ENCODE measurements at places on chromosomes 1 and 21.

GRCh38 chr1:203649999-203650836, 23.6 kb downstream of the ATP2B4 start:
- DNase-seq = no peak

GRCh38 chr1:45411510-45411899, 71.3 kb upstream of the MUTYH start:
- no peak for DNase-seq

- DNase-seq = no peak
Measured at GRCh38 chr1:66712839-66713238, 39.4 kb upstream of the DYNLT5 start.

DNA sequence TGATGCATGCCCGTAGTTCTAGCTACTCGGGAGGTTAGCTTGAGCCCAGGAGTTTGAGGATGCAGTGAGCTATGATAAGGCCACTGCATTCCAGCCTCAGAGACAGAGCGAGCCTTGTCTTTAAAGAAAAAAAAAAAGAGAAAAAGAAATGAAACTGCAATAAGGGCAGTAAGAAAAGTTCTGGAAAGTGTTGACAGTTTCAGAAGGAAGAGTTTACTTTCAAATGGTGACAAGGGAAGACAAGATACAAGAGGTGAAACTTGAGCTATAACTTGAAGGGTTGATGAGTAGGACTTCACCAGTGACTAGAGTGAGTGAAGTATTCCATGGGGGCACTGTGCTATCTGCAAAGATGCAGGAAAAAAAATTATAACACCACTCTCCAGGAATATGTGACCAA, 125.0 kb downstream of the AKT3 start:
- no peak for DNase-seq

DNA sequence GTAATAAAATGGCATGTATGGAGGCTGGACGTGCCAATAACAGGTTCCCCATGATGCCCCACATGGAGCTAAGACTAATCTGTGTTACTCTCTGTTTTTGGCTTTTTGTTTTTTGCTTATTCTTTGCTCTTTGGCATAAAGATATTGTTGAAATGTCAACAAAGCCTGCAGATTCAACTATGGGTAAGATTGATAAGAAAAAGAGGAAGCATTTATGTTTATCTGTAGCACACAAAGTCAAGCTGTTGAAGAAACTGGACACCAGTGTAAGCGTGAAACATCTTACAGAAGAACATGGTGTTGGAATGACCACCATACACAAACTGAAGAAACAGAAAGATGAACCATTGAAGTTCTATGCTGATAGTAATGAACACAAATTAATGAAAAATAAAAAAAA, 402.7 kb downstream of the LTN1 start:
- DNase-seq = no peak

DNA sequence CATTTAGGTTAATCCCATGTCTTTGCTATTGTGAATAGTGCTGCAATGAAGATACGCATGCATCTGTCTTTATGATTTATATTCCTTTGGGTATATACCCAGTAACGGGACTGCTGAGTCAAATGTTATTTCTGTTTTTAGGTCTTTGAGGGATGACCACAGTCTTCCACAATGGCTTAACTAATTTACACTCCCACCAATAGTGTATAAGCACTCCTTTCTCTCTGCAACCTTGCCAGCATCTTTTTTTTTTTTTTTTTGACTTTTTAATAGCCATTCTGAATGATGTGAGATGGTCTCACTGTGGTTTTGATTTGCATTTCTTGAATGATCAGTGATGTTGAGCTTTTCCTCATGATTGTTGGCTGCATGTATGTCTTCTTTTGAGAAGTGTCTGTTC, 33.5 kb downstream of the ASH1L start:
- no peak for DNase-seq

DNA sequence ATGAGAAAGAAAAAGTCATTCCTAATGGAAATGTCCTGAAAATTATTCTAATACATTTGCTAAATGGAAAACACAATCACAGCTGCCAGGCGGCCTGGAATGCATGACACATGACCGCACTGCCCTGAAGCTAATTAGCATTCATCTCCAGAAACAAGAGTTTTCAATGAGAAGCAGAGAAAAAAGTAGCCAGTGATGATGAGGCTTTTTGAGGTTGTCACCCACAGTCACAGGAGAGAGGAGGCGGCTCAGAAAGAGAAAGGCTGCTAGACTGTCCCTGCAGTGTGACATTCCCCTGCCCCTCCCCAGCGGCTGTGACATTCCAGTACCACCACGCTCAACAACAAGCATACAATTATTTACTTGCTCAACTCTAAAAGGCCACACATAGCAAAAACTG, 122.9 kb upstream of the KRTAP19-8 start:
- DNase-seq = peak; percentile 52

DNA sequence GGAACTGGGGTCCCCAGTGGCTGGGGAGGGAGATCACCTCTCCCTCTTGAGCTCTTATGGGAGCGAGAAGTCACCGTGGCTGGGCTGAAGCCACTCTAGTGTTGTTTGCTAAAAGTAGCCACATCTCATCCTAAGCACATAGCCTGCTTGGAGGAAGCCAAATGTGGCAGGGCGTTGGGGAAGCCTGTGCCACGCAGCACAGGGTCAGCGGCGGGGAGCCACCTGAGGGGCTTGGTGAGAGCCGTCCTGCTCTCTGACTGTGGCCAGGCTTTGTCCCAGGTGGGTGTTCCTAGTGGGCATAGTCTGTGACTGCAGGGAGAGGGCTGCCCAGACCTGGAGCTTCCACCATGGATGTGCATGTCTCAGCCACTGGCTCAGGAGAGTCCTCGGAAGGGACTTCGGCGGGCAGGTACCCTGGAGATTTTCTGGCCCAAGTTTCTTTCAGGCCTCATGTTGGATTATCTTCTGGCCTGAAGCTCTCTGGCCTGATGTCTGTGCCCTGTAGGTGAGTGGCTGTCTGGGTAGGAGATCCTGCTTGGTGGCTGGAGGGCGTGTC, 38.9 kb downstream of the MORN1 start:
- DNase-seq = no peak

GRCh38 chr1:245217853-245218608, 63.2 kb downstream of the KIF26B start:
- DNase-seq = no peak

- DNase-seq = no peak
Measured at GRCh38 chr1:98761219-98761865, 99.8 kb downstream of the SNX7 start.

DNA sequence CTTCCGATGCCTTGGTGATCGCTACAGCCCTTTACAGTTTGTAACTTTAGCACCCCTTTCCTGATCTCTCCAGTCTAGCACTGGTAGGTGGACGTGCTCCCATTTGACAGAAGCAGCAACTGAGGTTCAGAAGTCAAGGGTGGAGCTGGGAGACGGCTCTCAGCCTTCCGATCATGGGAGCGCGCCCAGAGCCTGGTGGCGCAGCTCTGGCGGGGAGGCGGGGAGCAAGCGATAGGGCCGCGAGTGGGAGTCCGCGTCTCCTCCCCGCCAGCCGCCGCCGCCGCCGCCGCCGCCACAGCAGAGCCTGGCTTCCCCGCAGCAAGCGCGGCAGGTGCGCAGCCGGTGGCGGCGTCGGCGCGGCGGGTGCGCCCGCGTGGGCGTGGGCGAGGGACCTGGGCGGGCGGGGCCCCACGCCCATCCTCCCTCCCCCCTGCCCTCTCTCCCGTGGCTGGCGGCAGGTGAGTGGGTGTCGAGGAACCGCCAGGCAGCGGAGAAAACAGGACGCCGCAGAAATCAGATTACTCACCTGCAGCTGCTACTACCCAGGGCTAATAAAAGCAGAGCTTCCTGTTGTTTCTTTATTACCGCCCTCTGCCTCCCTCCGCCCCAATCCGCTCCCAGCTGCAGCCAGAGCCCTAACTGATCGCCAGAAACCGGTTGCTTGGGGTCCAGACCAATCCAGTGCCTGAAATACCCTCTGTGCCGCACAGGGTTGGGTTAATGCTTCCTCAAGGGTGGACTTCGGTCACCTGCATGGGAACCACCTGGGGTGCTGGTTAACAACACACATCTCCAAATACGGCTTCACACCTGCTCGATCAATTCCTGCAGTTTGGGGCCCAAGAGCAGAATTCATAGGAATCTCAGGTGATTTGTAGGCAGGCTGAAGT, 60.2 kb upstream of the ID3 start:
- DNase-seq = no peak

DNA sequence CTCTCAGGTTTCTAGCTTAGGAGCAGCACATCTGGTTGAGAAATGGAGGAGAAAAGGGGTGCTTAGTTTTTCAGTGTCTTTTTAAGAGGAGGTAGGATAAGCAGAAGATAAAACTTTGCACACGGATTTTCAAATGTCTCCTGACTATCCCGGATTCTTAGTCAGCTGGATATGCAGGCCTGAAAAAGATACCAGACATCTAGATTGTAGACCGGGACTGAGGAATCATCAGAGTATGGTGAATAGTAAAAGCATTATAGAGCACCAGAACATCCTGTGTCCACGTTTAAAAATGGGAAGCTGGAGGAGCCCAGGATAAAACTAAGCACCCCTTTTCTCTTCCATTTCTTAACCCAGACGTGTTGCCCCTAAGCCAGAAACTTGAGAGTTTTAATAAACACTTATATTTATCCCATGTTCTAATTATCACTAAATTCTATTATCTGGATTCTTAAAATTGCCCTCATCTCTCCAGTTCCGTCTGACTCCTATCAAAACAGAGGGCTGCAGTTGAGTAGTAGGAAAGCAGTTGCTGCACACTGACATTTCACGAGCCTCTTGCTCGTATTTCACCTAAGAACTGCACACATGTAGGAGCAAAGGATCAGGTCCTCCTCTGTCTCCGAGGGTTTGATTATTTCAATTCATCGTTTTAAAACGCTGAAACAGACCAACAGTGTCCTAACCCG, 609 bp downstream of the PIGK start:
- DNase-seq = peak; percentile 8

- DNase-seq = no peak
Measured at GRCh38 chr1:110060034-110060661, 10.3 kb downstream of the ALX3 start.

DNA sequence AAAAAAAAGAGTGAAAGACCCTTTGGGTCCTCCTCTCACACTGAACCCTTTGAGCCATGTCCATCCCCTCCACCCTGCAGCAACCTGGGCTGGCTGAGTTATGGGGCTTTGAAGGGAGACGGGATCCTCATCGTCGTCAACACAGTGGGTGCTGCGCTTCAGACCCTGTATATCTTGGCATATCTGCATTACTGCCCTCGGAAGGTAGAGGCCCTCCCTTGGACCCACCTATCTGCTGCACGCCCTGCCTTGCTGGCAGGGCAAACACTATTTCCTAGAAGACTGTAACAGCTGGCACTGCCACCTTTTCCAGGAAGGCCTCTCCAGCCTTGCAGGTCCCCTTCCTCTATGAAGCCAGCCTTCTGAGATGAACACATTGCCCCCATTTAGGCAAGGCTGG, 1.1 kb downstream of the SLC50A1 start:
- no peak for DNase-seq

DNA sequence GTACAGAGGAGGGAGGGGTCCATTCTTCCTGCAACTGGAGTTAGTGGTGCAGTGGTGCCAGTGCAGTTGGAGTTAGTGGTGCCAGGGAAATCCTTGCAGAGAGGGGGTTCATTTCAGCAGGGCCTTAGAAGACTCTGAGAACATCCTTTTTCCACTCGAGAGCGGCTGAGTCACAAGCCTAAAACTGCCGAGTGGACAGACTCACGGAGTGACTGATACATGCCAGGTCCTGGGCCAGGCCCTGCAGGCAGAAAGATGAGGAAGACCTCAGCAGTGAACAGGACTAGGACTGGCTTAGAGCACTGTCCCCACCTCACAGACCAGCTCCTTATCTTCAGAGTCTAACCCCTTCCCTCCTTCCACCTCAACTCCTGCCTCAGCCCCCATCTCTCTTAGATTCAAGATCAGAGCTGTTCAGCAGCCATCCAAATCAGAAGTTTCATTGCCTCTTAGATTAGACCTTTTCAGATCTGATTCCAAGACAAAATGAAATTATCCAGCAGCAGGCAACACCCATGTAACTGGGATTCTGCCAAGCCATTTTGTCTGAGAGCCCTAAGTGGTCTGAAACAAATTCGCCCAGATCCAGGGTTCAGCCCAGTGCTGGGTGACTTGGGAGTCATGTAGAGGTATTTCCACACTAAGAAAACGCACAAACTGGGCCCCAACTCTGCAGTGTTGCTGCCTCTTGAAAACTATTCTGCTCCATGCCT, 12.7 kb upstream of the IKBKE start:
- no peak for DNase-seq

- DNase-seq = peak; percentile 32
Measured at GRCh38 chr1:32775640-32776337, 41.4 kb downstream of the YARS1 start.

Measured in fibroblast of gingiva (primary cell).